ENCODE measurements at places on chromosomes 11 and 22. TPM values are rescaled to one million over a fixed set of nuclear protein-coding genes. Genes with fewer than 3 reads are reported as not detected.

DNA sequence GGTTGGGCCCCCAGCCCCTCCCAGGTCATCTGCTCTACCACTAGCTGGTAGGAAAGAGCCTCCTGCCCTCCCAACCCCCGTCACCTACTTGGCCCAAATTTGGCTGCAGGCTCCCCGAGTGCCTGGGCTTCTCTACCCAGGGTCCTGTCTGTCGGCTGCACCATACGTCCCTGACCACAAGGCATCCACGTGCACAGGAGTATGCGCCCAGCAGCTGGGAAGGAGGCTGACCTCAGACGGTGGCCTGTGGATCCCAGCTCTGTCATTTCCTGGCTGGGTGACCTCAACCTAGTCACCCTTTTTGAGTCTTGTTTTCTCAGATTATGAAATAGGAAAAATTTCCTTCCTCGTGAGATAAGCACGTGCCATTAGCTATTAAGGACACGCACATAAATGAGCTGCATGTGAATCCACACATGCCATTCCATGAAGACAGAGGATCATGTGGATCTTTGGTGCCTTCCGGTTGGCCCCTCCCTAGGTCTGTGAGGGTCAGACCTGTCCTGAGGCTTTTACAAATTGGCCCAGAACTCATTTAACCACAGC is 13.7 kb downstream of the CYB561A3 start:
- H3K4me3 ChIP-seq = no peak overlapping the region
- H3K36me3 ChIP-seq = no peaks in the 10 kb centered on the region
- no peak overlapping the region for H3K27ac ChIP-seq
- H3K27me3 ChIP-seq = no peaks in the 10 kb centered on the region
- H3K4me1 ChIP-seq = no peaks in the 10 kb centered on the region

DNA sequence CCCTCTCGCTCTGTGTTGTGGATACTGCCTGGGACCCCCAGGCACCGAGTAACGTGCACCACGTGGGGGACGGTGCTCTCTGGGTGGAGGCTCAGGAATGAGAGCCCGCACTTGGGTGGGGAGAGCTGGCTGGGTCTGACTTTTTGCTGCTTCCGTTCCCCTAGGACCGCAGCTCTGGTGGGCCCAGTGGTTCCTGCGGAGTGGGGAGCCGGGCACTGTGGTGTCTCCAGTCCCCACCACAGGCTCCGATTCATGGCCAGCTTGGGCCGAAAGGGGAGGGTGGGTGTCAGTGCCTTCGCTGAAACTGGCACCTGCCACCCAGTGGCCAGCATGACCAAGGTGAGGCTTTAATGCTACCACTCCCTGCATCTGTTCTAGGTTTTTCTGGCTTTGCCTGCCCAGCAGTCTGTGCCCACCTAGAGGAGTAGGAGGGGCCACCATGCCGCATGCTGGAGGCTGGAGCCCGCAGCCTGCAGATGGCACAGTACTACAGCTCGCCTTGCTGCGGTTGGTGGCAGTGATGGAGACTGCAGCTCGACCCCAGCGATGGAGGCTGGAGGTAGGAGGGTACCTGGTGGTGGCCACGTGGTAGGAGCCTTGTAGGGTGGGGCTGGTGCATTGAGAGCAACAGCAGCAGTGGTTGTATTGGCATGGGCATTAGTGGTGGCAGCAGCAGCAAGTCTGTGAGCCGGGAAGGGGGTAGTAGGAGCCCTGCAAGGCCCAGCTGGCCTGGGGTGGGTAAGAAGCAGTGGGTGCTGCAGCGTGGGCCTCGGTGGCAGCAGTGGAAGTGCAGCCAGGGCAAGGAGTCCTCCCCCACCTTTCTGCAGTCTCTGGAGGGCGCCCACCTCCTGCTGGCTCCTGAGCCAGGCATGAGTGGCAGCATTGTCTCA is 118.8 kb upstream of the VPREB1 start:
- H3K36me3 ChIP-seq = no peaks in the 10 kb centered on the region
- no peak overlapping the region for H3K27ac ChIP-seq
- no peaks in the 10 kb centered on the region for H3K27me3 ChIP-seq
- H3K4me1 ChIP-seq = no peaks in the 10 kb centered on the region
- no peak for DNase-seq

- H3K27ac ChIP-seq = peak overlapping the region; percentile 77
- H3K4me3 ChIP-seq = no peak overlapping the region
- no peaks in the 10 kb centered on the region for H3K27me3 ChIP-seq
- no peak for DNase-seq
- H3K36me3 ChIP-seq = no peaks in the 10 kb centered on the region
- H3K4me1 ChIP-seq = peaks cover 33% of the 10 kb centered on the region
These were observed 5.1 kb downstream of the MYEOV start for GRCh38 chr11:69299023-69299461.

DNA sequence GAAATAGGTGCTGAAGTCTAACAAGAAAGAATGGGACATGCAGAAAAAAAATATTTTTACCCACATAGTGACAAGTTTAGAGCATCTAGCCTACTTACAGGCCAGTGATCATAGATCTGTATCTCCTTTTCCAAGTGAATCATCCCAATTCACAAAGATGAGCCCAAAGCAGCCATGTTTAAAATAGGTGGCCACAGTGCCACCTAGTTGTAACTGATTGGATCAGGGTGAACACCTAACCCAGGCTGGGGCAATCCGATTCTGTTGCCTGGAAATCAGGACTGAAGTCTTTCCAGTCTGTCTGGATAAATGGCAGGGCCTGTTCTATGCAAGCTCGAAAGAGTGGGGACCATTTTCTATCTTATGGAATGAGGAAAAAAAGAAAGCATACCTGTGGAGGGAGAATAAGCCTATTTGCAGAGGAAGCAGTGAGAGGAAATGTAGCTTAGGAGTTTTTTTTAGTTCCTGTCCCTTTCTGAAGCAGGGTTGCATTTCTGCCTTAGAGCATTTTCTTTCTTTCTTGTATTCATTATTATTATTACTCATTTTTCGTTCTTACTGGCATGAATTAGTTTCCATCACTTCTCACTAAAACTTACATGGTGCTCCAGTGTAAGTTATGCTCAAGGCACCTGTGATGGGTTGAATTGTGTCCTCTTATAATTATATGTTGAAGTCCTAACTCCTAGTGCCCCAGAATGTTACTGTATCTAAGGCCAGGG is 113.2 kb upstream of the RAG2 start:
- no peak overlapping the region for H3K4me3 ChIP-seq
- H3K36me3 ChIP-seq = no peaks in the 10 kb centered on the region
- DNase-seq = no peak
- no peaks in the 10 kb centered on the region for H3K4me1 ChIP-seq
- H3K27me3 ChIP-seq = no peaks in the 10 kb centered on the region

DNA sequence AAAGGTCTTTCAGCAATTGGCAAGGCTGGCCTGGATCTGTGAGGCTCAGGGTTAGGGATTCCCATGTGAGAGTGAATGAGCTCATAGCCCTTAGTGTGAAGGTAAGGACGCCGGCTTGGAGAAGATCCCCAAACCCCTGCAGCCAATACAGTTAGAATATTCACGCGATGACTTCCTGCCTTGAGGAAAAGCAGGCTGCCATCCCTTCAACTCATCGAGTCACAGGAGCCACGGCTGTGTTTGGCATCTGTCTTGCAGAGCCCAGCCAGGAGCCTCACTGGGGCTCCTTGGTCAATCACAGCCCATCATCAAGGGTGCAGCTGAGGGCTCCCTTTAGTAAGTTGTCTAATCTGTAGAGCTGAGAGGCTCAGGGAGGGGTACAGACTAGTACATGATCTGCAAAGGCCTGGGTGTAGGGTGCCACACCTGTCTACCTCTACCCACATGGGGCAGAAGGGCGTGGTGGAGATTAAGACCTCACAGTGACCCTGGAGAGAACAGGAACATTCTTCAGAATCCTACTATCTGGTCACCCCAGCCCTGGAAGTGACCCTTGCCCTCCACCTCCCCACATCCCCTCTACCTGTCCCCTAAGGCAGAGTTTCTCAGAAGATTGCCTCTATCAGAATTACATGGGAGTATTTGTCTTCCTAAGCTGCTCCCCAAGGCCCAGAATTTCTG is 18.5 kb downstream of the IL10RA start:
- no peak overlapping the region for H3K4me3 ChIP-seq
- H3K27me3 ChIP-seq = no peaks in the 10 kb centered on the region
- H3K4me1 ChIP-seq = no peaks in the 10 kb centered on the region
- DNase-seq = no peak

- H3K4me1 ChIP-seq = no peaks in the 10 kb centered on the region
- no peaks in the 10 kb centered on the region for H3K36me3 ChIP-seq
- no peak overlapping the region for H3K4me3 ChIP-seq
- no peak overlapping the region for H3K27ac ChIP-seq
These were observed 82.3 kb downstream of the RCN1 start for GRCh38 chr11:32172848-32173834.

DNA sequence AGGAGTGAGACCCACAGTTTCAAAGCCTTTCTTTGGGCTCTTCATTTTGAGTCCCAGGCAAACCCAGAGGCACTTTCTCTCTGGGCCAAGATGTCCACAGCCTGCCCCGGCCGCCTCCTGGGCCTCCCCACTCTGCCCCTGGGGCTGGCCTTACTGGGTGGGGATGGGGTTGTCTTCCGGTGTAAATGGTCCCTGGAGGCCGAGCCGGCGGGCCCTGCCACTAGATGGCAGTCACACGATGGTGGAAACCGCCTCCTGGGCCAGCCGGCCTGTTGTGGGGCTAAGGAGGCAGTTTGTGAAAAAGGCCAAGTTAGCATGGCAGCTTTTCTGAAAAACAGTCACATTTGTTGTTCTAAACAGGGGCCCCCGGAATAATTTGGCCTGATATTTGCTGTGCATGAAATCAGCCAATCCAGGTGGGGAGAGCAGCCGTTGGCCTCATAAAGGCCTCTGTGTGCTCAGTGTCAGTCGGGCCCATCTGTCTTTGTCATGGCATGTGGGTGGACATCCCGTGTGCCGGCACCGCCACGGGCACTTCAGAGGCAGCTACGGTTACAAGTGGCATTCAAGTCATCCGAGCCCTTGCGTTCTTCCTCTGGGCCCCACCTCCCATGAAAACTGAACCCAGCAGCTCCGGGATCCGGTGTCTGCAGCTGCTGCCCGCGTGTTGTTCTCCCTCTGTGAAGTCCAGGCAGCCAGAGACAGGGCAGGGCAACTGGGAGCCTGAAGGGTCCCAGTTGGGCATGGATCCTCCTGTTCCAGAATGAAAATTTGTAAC is 6.5 kb downstream of the MRPL23 start:
- H3K4me1 ChIP-seq = no peaks in the 10 kb centered on the region
- H3K36me3 ChIP-seq = no peaks in the 10 kb centered on the region

GRCh38 chr11:2475136-2475918 is 30.5 kb downstream of the KCNQ1 start:
- no peak overlapping the region for H3K27ac ChIP-seq
- no peaks in the 10 kb centered on the region for H3K4me1 ChIP-seq
- DNase-seq = no peak
- peaks cover 8% of the 10 kb centered on the region for H3K27me3 ChIP-seq
- H3K36me3 ChIP-seq = no peaks in the 10 kb centered on the region

DNA sequence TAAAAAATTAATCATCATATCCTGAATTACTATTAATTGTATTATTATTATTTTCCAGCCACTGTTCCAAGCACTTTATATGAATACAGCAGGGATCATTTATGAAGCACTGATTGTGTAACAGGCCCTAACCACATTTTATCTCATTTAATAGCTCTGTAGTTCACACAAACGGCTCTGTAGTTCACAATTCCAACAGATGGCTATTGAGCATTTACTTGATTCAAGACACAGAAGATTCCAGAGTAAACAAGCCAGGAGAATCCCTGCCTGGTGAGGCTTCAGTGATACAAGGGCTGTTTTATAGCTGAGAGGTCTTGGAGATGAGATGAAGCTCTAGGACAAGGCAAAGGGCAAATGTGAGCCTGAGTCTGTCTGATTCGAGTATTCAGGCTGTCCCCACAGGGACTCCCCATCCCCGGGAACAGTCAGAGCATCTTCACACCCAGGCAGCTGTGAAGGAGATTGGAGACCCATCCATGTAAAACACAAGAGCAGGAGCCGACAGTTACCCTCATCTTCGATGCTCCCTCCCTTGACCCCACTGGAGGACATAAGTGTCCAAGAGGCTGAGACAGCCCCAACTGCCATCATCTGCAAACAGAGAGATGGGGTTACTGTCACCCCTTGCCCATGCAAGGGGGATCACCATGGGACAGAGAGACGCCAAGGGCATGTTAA is 222.5 kb downstream of the MN1 start:
- DNase-seq = no peak
- H3K4me3 ChIP-seq = no peak overlapping the region
- H3K27me3 ChIP-seq = no peaks in the 10 kb centered on the region
- peak overlapping the region; percentile 21 for H3K27ac ChIP-seq
- H3K4me1 ChIP-seq = no peaks in the 10 kb centered on the region

DNA sequence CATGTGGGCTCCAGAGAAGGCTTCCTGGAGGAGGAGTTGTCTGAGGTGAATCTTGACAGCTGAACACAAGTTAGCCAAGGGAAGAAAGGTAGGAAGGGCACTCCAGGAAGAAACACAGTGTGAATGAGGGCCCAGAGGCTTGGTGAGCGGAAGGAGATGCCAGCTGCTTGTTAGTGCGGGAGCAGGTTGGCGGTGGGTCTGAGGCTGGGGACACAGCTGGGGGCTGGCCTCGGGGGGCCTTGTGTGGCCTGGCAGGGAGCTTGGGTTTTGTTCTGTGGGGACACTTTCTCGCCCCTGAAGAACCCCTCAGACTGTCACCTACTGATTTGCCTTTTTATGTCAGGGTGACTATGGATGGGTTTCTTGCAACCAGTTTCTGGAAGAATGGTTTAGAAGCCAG is 160.0 kb downstream of the ST3GAL4 start:
- no peaks in the 10 kb centered on the region for H3K27me3 ChIP-seq
- DNase-seq = peak; percentile 38
- no peak overlapping the region for H3K27ac ChIP-seq
- H3K4me1 ChIP-seq = no peaks in the 10 kb centered on the region
- no peak overlapping the region for H3K4me3 ChIP-seq
- H3K36me3 ChIP-seq = no peaks in the 10 kb centered on the region

GRCh38 chr11:119179983-119180382 is 5.3 kb upstream of the NHERF4 start:
- no peaks in the 10 kb centered on the region for H3K4me1 ChIP-seq
- no peak overlapping the region for H3K4me3 ChIP-seq
- no peaks in the 10 kb centered on the region for H3K36me3 ChIP-seq
- DNase-seq = no peak
- no peak overlapping the region for H3K27ac ChIP-seq

DNA sequence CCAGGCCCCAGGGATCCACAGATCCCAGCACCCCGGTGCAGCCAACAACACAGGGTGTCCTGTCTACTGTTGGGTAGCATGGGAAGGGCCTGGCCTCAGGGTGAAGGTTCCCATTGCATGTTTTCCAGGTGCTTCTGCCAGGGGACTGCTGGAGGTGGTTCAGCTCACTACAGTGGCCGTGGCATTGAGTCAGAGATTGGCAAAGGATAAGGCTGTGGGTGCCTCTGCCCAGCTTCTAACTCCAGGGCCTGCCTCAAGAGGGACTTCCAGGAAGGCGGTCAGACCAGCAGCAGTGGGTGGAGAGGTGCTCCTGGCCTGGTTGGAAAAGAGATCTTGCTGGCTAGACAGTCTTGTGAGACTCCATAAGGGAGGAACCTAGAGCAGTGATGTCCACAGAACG is 20.9 kb downstream of the CSNK1E start:
- no peaks in the 10 kb centered on the region for H3K27me3 ChIP-seq
- no peak overlapping the region for H3K4me3 ChIP-seq
- H3K27ac ChIP-seq = no peak overlapping the region
- peaks cover 7% of the 10 kb centered on the region for H3K4me1 ChIP-seq

Gene SLC35E4
- total RNA-seq = 6.1 TPM

Gene GRIK4
- not detected for total RNA-seq

Gene DEFB131B
- total RNA-seq = not detected

Gene CDC42EP2
- total RNA-seq = 29.1 TPM

Gene MIAT
- 1.4 TPM for total RNA-seq

Gene SLC22A9
- total RNA-seq = not detected

Gene CHEK2
- total RNA-seq = 4.6 TPM
